ENCODE measurements at places on chromosomes 5 and 9.

GRCh38 chr5:150573867-150574817 lies 66.2 kb downstream of the NDST1 start:
- DNase-seq, result peak; percentile 42

GRCh38 chr5:83665631-83666030 lies 55.0 kb downstream of the HAPLN1 start:
- DNase-seq, result no peak

DNA sequence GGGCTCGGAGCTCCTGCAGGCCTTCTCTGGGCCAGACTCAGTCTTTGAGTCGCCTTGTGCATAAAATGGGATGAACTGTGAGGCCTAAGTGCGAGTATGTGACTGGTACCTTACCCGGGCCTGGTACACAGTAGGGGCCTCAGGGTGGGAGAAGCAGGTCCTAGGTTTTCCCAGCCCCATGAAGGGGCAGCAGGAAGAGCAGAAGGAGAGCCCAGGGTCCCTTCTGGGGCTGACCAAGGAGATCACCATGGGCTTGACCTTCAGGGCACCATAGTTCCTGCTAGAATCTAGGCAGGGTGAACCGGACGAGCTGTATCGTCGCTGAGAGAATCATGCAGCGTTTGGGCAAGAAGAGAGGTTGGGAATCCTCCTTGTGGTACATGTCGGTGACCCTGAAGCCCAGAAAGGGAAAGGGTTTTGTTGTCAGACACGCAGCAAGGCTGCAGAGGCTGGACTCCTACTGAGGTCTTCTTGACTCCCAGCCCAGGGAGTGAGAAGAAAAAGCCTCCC lies 373 bp upstream of the PHYKPL start:
- DNase-seq, result no peak

DNA sequence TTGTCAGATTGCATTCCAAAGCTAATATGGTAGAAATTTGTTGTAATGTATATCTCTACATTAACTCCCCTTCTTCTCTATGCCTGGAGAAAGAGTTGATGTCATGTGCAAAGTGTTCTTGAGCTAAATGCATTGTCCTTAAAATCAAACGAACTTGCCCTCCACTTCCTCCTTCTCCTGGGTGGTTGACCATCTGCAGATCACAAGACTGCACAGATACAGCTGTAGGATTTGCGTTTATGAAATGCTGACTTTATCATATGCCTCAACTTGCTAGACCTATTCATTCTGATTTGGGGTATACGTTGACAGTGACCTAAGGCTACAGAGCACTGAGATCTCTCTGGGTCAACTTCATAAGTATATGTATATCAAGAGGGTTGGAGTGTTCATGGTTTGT lies 8.3 kb downstream of the TRIM32 start:
- DNase-seq, result no peak

DNA sequence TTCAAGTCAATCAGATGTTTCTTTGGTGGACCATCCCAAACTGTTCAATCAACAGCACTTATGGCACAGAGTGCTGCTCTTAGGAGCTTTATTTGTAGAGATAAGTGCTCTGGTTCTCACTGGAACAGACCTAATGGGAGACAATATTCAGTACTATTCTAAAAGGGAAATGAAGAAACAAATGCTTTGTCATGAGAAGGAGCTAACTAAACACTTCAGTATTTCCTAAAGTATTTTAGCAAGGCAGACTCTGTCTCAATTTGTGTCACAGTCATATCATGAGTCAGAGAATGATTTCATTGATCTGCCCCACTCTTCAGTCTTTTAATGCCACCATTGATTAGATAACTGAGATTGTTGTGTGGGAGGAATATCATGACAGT lies 175.3 kb downstream of the SLF1 start:
- no peak for DNase-seq

DNA sequence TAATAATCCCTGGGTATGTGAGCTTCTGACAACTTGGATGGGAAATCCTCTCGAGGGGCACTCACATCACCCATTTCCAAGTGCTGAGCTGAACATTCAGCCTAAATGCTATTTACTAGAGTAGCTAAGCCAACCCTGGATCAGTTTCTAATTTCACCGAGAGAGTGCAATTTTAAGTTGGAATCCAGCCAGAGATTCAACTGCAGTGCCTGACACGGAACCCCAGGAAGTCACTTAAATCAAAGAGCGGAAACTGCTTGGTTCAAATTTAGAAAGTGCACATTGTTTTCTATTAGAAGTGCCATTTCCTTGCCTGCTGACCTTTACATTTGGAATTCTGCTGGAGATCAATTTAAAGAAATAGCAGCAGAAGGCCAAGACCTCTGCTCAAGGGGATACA lies 8.8 kb downstream of the SPRY4 start:
- no peak for DNase-seq

DNA sequence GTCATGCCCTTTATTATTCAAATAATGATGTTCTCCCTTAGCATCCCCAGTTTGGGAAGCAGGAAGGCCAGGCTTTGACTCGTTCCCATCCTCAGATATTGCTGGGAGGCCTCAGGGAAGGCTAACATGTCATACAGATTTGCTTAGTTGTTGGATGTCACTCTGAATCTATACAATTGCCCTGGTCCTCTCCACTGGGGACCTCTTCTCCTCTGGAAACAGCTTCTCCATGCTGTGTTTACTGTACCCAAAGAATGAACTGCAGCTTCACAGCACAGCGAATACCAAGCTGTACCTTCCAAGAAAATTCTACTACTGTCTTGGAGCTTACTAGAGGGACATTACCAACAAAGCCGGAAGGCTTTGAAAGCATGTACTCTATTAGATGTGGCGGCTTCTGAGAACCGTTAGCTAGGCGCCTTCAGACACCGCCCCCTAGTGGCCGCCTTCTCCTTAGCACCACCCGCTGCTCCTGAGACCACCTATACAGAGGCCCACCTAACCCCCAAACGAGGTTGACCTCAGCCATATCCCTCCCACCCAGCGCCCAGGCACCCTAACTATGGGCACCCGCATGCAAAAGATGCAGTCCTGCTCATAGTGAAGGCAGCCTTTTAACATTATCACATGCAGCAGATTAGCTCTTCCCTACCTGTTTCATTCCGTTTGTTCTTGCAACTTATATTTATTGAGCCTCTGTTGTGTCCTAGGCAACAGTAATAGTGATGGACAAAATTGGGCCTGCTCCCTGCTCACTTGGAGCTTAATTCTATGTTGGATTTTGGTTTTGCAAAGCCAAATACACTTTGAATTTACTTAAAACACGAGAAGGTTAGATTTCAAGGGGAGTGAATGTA lies 34.9 kb upstream of the FOXI1 start:
- peak; percentile 61 for DNase-seq

- DNase-seq, result no peak
Measured at GRCh38 chr9:92160786-92161185, 45.6 kb upstream of the SPTLC1 start.

DNA sequence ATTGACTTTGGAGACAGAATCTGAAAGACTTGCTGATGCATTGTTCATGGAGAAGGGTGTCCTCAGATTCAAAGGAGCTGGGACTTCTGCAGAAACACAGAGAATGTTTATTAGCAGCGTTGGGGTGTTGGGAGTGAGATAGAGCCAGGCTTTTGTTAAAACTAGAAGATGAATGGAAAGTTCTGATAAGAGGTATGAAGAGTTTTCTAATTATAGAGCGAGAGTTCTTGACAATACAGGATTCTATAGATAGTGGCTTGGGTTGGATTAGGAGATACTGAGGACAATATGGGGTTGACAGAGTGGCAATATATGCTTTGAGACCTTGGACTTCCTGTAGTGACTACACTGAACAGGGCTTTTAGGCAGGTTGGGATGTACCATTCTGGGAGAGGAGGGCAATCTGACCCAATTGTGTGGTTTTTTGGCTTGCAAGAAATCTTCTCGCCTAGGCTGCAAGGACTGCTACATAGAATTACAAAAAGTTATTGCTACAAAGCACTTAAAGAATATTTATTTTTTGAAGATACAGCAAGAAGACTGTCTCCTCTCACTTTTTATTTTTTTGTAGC lies 83.1 kb downstream of the FER start:
- no peak for DNase-seq

- DNase-seq, result no peak
Measured at GRCh38 chr9:21872696-21873095, 70.3 kb downstream of the MTAP start.

DNA sequence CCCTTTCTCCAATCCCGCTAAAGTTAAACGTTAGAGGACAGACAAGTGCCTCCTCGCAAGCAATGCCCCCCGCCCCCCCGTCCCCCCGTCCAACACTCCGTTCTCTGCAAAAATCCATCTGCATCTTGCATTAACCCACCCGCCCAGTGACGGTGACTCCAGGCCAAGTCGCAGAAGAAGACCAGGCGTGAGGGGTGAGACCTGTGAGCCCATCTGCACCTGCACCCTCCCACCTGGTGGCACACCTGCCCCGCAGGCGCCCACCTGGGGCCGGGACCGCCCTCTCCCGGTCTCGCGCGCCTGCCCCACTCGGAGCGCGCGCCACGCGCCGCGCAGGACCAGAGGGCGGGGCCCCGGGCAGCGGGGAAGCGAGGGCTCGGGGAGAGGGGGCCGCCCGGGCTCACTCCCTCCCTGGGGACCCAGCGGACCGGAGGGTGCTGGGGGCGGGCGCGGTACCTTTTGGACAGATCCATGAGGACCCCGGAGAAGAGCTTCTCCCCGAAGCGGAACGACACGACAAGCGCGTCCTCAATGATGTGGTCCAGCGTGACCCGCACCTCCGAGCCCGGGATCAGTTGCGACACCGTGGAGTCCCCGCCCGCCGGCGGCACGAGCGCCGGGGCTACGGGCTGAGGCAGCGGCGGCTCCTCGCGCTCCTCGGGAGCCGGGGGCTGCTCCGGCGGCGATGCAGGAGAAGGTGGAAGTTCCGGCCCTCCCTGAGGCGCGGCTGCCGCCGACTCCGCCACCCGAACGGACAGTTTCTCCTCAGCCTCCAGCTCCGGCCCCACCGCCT lies 705 bp downstream of the PWWP2A start:
- DNase-seq, result no peak

Data from right forelimb (tissue), 1 donor.